ENCODE measurements at places on chromosomes 16 and 17. TPM values are rescaled to one million over a fixed set of nuclear protein-coding genes. Genes with fewer than 3 reads are reported as not detected.

Gene KRT33A
- 0.68 TPM for total RNA-seq

Gene TOB1
- total RNA-seq, result 25.7 TPM

Gene HID1
- total RNA-seq, result 0.71 TPM

Gene KRT12
- total RNA-seq, result not detected

Gene MT1F
- total RNA-seq, result 4.3 TPM

Gene GAST
- not detected for total RNA-seq
